ENCODE measurements at places on chromosomes 5 and 9.

DNA sequence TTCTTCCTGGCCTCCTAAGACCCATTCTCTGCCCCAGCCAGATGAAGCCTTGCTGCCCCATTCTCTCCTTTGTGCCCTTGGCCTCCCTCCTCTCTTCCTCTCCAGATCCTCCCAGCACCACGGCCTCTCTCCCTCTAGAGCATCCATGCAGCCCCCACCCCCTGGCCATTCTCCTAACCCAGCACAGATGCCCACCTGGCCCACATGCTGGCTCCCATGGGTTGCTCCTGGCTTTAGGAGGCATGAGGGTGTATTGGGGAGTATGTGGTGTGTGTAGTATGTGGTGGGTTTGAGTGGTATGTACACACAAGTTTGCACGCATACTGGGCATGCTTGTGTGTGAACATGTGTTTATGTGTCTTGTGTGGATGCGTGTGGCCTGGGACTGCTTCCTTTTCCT, 47.1 kb downstream of the FOXI1 start:
- DNase-seq: no peak

DNA sequence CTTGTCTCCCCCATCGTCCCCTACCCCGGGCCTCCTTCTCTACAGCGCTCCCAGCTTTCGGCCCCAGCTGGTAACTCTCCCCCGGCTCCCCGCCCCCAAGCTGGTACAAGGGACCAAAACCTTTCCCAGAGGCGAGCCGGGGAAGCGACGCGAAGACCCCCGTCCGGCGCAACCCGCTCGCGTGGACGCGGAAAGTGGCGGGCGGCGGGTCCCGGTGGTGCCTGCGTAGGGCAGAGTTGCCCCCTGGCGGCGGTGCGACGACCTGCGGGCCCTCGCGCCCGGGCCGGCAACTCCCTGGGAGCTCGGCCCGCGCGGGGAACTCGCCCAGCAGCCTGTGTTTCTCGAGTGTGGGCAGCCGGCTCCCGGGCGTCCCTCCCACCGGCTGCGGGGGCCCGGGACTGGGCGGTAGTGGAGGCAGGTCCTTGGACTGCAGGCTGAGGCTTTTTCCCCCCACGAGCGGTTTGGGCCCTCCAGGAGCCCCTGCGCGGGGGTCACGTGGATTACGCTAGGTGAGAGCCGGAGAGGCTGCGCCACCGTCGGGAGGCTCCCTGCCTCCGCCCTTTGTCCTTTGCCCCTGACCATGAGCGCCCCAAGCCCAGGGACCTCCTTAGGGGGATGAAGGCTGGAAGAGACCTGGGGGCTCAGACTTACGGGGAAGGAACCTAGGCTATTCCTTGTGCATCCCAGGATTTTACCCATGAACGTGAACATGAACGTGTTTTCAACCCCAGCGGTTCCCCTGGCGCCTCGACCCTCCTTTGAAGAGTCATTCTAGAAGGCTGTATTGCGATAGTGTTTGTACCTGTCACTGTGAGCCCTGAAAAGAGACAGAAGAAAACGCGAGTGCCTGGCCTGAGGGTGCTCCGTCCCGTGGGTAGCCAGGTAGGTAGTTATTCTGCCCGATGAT, 2.9 kb upstream of the FOXD1 start:
- DNase-seq: peak; percentile 64

DNA sequence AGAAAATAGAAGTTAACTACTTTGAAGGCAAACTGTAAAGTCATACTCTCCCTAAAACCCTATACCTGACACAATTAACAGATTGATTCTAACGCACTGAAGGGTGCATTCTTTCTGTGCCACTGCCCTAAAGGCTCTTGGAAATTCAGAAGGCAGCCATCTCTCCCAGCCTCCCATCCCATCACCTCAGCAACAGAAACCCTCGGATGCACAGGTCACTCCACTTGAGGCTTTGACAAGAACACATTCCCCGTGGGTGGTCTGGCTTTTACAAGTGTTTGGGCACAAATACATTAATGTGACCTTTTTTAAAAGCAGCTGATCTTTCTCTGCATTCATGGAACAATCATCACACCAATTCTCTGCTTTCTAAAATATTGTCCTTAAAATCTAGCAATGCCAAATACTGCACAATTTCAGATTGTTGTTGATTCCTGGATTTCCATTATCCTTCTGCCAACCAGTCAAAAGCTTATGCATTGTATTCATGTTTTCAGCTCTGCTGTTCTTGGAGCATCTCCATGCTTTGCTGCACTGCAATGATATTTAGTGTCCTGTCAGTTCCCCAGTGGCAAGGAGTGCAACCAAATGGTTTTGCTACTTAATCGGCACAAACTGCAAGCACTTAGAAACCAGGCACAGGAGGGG, 175.6 kb downstream of the TMEM161B start:
- DNase-seq: no peak

GRCh38 chr9:23829580-23830475, 3.8 kb upstream of the ELAVL2 start:
- no peak for DNase-seq

GRCh38 chr9:20553558-20554149, 68.6 kb downstream of the MLLT3 start:
- DNase-seq: no peak

GRCh38 chr9:133066181-133066983, 4.6 kb downstream of the CEL start:
- DNase-seq: no peak

GRCh38 chr5:126972062-126972895, 58.1 kb downstream of the MARCHF3 start:
- no peak for DNase-seq

GRCh38 chr5:176342766-176343458, 18.7 kb downstream of the KIAA1191 start:
- no peak for DNase-seq

GRCh38 chr9:134707031-134707680, 65.6 kb downstream of the COL5A1 start:
- DNase-seq: peak; percentile 74

DNA sequence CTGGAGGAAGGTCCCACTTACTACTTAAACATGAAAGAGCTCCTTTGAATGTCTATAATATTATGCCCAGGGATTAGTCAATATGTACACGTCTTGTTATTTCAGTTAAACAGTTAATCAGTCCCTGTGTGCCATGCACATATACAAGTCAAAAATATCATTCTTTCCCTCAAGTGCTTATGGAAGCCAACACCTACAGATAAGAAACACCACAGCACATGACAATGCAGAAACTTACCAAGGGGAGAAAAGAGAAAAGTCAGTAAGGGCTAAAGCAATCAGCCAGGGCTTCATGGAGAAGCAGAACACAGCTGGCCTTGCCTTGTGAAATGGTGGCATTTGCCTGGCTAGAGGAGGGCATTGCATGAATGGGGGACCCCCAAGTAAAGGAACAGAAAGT, 88.3 kb downstream of the SNCAIP start:
- no peak for DNase-seq

GRCh38 chr9:15867988-15868387, 315.1 kb downstream of the CCDC171 start:
- no peak for DNase-seq

DNA sequence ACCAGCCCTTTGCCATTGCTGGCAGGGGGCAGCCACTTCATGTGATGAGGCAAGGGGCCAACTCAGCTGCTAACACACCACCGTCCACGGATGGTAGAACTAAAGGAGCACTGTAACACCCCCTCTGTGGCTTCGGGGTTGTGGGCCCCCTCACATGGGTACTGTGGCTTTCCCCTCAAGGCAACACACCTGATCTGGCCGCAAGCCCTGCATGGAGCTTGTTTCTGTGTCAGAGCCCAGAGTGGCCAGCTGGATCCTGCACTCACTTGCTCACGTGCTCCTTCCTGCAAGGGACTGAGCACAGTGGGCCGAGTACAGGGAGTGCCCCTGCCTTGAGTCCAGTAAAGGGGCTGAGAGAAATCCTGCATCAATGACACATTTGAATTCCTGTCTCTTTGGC, 507.4 kb upstream of the SMC2 start:
- no peak for DNase-seq

- no peak for DNase-seq
These were observed 1.1 kb upstream of the ANP32B start for GRCh38 chr9:97981846-97982682.

GRCh38 chr5:35228310-35228709, 2.0 kb downstream of the PRLR start:
- no peak for DNase-seq

- DNase-seq: no peak
These were observed 58.0 kb upstream of the UBAC1 start for GRCh38 chr9:136019041-136019680.

DNA sequence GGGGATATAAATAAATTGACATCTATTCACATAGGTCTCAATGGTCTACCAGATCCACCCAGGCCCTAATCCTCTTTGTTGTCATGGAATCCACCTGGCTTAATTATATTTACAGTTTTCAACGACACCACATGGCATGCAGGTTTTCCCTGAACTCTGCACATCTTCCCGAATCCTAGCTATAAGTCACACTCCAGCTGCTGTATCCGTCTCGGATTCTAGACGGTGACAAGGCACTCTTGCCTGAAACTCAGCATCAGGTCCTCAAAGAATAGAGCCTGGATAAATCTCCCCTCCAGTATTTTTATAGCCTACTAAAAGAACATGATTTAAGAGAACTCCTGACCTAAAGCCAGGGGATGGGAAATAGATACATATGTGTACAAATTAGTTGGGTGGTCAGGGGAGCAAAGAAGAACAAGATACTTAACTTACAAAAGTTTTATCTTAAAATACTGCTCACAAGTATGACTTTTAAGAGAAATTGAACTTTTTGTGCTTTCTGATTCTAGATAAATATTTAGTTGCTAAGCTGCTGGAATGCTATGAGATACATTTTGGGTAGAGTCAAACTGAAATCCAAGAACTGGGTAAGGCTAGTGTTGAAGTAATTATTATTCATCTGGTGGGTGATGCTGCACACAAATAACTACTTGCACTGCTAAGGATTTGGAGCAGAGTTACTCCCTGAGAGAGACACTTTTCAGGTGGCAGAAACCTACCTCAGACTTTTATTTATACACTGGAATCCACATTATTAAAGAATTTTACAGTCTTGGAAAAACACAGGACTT, 187.3 kb downstream of the EFNA5 start:
- DNase-seq: no peak

- DNase-seq: no peak
These were observed 95.7 kb downstream of the SV2C start for GRCh38 chr5:76178913-76179312.

GRCh38 chr9:93491593-93492232, 38.3 kb upstream of the FAM120AOS start:
- no peak for DNase-seq

DNA sequence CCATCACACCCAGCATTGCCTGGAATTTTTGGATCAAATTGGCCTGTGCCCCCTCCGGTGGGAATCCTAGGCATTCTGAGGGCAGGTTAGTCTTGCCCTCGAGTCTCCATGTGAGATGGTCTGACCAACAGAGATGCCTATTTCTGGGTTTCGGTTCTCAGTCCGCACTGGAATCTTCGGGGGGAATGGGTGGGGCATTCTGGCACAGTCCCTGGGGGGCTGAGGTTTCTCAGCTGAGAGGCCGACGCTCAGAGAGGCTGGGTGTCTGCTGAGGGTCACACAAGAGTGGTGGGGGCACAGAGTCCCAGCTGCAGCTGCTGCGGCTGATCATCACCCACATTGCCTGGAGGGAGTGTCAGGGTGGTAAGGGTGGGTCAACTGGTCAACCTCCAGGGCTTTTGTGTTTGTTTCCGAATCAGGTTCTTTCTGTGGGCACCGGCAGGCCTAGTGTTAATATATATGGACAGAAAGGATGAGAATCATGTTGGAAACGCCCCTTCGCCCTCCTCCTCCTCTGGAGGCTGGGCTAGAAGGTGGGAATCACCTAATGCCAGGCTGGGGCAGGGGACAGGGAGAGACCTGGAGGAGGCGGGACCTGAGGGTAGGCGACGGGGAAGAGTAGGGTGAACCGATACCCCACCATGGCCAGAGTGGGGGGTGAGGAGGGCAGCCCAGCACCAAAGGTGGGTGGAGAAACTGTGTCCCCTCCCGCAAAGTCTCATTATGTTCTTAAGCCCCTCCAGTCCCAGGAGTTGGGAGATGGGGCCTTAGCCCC, 149.5 kb upstream of the PHYKPL start:
- DNase-seq: no peak
